ENCODE measurements at places on chromosomes 2 and 18.
A peak's percentile ranks its signal among the peaks of the same experiment; 100 is the strongest.

- no peak for DNase-seq
Measured at GRCh38 chr2:189639007-189639609, 22.2 kb upstream of the ASNSD1 start.

GRCh38 chr2:46053564-46053963 is 243.6 kb upstream of the EPAS1 start:
- DNase-seq: no peak

GRCh38 chr18:4587204-4587603 is 132.1 kb upstream of the DLGAP1 start:
- DNase-seq: no peak

GRCh38 chr2:222637067-222637466 is 18.8 kb downstream of the FARSB start:
- DNase-seq: no peak

DNA sequence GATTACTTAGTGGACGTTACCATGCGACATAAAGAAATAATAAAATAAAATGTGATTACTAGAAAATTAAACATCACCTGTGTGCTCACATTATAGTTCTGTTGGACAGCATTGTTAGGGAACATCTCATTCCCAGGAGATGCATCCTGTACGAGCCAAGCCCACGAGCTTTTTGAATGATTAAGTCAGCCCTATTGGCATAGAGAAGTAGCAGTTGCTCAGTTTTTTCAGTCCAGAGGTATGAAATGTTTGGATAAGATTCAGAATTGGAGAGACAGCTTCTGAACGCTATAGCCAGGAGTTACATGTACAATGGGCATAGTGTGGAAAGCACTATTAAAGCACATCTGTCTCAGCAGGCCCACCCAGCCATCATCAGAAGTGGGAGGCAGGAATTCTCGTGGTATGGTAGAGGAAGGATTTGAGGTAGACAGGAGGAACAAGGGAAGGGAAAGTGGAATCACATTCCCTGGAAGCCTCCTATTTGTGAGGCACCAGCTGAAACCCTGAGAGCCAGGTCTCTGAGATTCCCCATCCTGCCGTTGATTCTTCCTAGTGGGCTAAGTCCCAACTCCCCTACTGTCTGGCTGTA is 8.6 kb downstream of the SPATS2L start:
- no peak for DNase-seq

DNA sequence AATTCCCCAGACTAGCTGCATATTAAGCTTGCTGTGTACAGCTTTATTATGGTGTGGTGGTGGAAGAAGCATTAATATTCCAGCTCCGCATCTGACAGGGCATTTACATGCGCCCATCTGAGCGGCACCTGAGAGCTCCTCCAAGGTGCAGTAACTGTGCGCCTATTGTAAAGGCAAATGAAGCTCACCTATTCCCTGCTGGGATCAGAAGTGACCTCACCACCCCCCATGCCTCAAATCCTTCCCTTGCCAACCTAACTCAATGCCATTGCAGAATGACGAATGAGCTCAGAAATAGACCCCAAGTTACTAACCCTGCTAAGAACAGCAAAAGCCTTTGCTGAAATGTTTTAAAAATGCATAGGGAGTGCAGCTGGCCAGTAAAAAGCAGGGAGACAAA is 14.3 kb downstream of the BCL11A start:
- no peak for DNase-seq

DNA sequence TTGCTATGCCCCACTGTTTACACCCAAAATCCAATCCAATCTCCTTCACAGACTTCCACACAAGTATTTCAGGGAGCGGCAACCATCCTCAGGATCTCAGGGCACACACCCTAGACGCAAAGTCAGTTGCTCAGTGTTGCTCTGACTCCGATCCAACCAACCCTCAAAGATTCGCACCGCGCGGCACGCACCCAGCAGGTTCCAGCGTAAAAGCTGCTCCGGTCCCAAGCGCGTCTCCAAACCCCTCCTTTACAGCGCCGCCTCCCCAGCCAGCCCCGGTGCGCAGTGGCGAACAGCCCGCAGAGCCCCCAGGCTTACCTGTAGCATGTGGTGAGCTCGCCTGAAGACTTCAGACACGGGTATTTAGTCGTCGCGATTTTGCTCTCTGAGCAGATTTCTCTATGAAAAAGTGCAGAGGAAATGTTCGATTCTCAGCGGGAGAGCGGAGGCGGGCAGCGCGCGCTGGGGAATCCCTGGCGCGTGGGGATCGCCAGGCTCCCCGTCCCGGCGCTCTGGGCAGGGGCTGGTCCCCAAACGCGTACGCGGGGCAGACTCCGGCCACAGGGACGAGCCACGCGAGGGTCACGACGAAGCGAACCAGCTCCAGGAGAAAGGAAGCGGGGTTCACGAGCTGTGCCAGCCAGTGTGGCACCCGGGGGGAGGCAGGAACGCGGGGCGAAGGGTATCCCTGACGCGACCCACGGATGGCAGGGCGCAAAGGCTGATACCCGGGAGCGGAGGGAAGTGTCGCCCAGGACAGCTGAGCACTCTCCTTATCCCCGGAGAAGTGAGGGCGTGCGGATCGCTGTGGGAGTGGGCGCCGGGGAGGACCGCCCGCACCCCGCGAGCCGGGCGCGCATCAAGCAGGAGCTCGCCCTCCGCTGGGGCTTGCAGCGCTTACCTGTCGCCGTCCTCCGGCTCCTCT is 650 bp downstream of the CCBE1 start:
- peak; percentile 54 for DNase-seq

- no peak for DNase-seq
Measured at GRCh38 chr2:48169141-48169592, 262.9 kb upstream of the FBXO11 start.

- DNase-seq: peak; percentile 67
Measured at GRCh38 chr2:180124273-180125139, 117.4 kb upstream of the CWC22 start.

- peak; percentile 31 for DNase-seq
Measured at GRCh38 chr2:209579230-209579749, 155.4 kb downstream of the MAP2 start.

DNA sequence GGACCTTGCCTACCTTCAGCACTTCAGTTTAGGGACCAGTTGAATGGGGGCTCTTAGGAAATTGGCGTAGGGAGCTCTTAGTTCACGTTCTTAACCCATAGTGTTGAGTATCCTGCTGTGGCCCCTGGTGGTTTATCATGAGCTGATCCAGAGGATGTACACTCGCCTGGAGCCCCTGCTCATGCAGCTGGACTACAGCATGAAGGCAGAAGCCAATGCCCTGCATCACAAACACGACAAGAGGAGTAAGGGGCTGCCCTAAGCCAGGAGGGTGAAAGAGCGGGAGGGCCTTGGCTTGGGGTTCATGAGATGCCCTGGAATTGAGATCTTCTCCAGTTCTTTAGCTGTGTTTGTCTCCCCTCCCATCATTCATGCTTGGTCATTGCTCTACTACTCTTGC is 2.9 kb downstream of the RETREG2 start:
- DNase-seq: no peak

DNA sequence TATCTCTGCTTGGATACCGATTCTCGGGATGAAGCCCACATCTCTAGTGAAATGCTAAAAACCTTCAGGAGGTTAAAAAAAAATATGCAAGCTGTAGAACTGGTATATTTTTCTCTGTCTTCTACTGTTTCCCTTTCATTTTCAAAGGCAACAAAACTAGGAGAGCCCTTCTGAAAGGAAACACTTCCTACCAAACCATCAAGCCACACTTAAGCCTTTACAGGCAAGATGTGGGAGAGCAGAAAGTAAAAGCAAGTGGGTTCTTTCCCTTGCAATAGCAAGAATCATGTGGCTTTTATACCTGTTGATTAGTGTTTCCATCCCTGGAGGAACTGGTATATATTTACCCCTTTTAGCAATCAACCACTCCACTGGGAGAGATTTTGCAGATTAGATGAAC is 147.9 kb upstream of the ACAA2 start:
- DNase-seq: no peak

DNA sequence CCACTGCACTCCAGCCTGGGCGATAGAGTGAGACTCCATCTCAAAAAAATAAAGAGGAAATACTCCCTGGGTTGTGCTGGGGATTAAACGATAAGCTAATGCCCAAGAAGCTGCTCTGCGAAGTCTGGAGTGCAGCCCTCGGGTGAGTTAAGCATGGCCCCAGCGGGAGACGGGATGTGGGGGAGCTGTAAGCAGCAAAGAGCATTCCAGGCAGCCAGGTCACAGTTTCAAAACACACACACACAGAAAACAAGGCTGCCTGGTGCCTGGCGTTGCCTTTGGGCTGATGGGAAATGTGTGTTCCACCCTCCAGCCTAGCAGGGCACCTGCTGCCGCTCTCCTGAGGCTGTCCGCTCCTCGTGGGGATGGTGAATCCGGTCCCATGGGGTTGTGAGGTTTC is 24.1 kb downstream of the ODC1 start:
- DNase-seq: peak; percentile 92

DNA sequence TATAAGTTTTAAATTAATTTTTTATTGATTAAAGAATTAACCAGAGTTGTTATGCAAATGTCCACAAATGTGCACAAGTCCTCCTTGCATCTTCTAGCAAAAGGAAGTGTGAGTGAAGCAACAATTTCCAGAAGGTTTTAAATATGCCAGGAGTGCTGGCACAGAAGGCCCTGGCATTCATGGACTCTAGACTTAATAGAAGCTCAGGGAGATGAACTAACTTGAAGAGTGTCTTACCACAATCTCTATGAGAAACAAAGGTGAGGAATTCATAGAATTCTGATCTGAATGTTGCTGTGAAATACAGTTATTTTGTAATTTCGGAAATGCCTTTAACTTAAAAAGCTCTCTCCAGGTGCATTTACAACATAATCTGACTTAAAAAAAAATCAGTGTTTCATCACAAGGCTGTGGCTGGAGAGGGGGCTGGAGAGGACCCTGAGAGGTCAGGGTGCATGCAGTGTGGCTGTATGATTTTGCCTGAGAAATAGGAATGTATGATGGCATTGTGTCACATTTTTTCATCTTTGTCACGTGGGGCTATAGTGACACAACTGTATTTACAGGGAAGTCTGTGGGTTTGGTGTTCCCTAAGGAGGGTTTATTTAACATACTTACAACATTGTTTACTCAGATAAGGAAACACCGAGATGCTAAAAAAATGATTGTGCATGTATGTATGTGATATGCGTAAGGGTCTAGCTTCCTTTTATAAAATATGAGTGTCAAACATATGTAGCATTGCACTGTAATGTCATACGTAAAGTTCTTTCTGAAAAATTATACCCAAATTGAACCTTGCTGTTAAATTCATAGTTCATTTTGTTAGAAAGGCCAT is 66.2 kb downstream of the MAP4K4 start:
- DNase-seq: no peak

DNA sequence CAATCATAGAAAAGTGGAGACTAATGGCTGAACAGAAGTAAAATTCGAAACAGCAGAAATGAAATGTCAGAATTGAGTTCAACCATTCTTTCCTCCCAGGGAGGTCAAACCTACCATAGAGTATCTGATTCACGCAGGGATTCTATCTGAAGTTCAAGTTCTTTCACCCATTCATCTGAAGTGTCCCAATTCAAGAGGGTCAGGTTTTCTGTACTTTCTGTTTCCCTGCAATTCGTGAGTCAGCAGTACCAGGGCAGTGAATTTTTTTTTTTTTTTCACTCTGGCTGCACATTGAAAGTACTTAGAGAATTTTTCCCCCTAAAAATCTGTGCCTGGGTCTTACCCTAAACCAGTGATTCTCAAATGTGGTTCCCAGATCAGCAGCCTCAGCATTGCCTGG is 40.9 kb upstream of the CCDC88A start:
- DNase-seq: no peak

DNA sequence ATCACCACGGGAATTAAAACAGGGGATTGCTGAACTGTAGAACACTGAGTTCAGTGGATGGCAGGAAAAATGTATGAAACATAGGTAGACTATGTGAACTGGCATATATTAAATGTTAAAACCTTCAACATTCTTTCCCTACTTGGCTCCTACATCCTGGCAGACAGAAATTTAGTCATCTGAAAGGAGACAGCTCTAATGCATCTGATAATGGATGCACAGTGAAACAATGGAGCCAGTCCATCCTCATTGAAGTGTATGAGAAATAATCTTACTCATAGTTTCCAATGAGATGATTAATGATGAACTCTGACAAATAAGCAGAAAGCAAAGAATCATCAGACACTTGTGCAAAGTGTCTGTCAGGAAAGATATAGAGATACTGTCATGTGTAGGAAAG is 1629.7 kb upstream of the TMEFF2 start:
- peak; percentile 73 for DNase-seq

DNA sequence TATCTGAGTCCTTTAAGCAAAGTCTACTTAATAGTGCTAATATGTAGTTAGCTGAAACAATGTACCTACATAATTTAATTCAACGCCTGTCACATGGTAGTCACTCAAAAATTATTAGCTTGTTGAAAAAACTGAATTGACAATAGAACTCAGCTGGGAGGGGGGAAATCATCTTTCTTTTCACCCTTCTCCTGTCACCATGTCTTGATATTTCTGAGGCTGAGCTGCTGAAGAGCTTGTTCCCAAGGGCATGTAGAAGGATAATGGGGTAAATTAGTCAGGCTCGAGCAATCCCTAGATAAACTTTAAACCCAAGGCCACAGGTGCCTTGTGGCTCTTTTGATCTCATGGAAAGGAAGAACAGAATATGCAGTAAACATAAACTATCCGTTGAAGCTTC is 339.6 kb upstream of the LRATD1 start:
- no peak for DNase-seq

DNA sequence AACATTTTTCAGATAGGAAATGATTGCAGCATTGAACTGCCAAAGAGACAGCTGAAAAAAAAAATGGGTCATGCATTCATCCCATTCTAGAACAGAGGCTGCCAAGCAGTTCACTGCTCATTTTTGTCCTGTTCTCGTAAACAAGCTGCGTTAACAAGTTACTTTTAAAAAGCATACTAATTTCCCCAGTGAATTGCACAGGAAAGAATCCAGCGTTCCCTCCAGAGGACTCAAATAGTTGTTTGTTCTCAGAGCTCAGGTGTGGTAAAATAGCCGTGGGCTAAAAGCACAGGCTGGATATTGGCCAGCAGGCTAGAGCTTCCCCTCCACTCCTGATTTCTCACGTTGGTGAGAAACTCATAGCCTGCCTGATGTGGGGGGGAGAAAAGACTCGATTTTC is 76.1 kb upstream of the AQP4 start:
- DNase-seq: no peak

- no peak for DNase-seq
Measured at GRCh38 chr2:185578322-185578721, 160.3 kb upstream of the FSIP2 start.

DNA sequence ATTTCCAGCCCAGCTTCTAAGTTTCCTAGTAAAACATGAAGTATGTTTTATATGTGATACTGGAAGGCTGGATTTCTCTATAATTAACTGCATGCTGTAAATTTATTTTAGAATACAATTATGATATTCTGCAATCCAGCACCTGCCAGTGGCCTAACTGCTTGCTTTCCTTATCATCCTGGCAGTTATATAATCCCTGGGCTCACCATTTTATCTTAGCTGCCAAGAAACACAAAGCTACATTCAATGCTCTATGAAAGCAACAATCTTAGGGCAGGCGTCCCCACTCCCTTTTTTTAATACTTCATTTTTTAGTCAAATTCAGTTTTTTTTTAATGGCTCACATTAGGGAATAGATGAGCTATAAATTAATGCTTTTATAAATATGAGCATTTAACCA is 38.4 kb upstream of the UBXN4 start:
- DNase-seq: no peak

- peak; percentile 34 for DNase-seq
Measured at GRCh38 chr2:157476953-157477709, 33.2 kb upstream of the CYTIP start.

- DNase-seq: no peak
Measured at GRCh38 chr2:23614701-23615100, 229.7 kb downstream of the KLHL29 start.
